ENCODE measurements at places on chromosomes 5 and 9.

DNA sequence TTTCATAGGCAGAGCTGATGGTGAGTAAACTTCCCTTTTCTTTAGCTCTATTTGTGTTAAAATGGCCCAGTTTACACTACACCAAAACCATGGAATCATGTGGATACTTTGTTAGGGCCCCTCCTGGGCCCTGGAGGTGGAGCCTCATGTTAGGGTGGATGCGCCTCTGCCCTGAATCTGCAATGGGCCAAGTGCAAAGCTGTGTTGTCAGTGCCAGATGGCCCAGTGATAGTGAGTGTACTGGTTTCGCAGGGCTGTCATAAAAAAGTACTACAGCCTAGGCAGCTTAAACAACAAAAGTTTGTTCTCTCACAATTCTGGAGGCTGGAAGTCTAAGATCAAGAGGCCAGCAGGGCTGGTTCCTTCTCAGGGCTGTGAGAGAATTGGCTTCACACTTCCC lies 64.8 kb downstream of the HSPA4 start:
- DNase-seq, result no peak

- no peak for DNase-seq
These were observed 55.9 kb upstream of the IL12B start for GRCh38 chr5:159386028-159386711.

DNA sequence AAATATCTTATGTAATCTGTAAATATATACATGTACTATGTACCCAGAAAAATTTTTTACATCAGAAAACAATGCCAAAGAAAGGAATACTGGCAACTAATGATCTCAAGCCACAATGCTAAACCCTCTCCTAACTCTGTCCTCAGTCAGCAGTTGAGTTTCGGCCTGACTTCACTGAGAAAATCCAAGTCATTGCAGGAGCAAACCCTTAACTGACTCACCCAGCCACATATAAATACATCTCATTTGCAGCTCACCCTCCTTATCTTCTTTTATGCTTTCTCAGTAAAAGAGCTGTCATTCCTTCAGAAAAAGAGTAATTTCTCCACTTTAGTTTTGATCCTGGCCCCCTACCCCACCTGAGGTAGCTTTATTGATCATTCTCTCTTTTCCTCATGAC lies 46.1 kb upstream of the TMED7 start:
- DNase-seq, result no peak

- DNase-seq, result no peak
These were observed 47.6 kb downstream of the ADAMTS2 start for GRCh38 chr5:179297486-179298180.

GRCh38 chr5:120152931-120153330 lies 311.2 kb upstream of the PRR16 start:
- no peak for DNase-seq

DNA sequence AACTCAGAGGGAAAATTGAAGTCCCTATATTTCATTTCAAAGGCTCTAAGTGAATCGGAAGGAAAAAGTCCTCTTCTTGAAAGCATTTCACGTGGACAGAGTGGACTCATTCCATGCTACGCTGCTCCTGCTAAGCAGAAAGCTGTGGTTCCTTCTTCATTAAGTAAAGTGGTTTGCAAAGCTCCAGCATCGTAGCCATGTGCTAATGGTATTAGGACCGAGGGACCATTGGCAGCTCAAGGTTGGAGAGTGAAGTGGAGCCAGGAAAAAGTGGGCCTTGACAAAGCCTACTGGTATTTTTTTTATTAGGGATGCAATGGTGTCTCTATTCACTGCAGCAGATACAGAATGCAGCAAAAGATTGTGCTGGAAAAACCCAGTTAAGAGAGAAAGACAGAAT lies 16.4 kb upstream of the SEMA4D start:
- no peak for DNase-seq

DNA sequence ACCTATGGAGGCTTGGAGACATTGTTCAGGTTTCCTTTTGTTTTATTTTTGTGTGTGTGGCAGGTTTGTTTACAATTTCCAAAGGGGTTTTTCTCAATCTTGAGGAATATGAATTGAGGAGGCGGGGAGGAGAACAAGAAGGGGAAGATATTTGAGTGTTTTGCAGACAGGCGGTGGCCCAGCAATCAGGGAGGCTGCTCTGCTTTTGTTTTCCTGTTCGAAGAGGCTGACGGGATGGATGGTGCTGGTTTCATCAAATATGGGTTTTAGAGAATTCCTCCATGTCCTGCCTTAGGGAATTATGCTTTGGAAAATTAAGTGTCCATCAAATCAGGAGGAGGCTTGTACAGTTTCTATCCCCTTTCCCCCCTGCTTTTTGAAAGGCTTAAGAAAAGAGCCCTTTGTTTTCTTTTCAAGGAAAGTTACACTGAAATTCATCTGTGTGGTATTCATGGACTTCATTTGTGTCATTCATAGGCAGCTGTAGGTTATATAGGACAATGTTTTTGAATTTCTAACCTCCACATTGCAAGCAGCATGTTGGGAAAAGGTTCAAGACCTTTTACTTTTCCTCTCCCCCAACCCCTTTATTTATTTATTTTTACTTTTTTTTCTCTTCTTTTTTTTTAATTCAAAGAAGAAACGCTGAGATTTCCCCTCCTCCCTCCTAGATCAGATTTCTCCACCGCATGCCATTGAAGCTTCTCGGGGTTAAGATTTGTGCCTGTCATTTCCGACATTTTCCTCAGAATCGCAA lies 107.4 kb downstream of the ZNF462 start:
- DNase-seq, result no peak

- no peak for DNase-seq
These were observed 96.4 kb downstream of the EBF1 start for GRCh38 chr5:159003045-159004030.

GRCh38 chr5:178425621-178426068 lies 164.5 kb downstream of the COL23A1 start:
- DNase-seq, result no peak

DNA sequence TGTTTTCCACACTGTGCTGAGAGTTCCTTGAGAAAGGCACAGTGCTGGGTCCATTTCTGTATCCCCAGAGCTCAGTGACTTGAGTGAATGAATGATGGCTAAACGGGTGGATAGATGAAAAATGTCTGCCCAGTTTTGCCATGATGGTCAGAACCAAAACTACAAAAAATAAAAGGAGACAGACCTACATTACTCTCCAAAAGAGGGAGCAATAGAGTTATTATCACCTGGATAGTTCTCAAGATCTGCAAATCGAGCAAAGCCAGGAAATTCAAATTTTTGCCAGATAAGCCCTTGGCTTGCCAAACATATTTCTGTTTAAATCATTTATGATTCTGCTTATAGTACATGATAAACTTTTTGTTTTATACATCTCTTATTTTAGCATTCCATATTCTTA lies 214.2 kb upstream of the ZNF462 start:
- no peak for DNase-seq

DNA sequence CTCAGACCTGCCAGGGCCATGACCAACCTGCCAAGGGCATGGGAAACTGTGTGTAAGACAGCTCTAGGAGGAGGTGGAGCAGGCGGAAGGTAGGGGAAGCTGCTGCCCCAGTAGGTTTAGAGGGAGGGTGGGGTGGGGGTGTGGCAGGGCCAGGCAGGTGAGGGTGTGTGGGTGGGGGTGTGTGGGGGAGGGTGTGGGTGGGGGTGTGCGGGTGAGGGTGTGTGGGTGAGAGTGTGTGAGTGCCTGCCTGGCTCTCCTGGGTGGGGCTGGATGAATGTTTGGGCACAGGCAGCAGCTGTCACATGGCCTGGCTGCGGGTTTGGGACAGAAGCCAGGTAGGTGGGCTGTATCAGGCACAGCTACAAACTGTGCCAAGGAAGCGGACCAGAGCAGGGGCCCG lies 8.8 kb upstream of the N4BP3 start:
- no peak for DNase-seq

- DNase-seq, result no peak
These were observed 18.5 kb upstream of the TOR2A start for GRCh38 chr9:127753622-127754021.

DNA sequence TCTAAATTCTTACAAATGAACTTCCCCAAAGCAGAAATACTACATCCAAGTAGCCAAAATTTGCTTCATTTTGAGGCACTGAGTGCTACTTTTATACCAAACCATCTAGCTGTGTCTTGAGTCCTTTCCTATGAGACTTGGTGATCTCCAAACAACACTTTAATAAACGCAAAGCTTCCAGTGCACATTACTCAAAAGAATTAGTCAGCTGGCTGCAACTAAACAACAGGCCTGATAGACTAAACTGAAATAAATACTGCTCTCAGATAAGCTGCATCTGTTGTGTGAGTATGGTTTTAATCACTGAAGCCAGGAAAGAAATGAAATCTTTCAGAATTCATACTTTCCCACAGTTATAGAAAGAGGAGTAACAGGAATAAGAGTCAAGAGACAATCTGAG lies 80.3 kb downstream of the VCAN start:
- no peak for DNase-seq

GRCh38 chr9:2087500-2088313 lies 72.6 kb downstream of the SMARCA2 start:
- DNase-seq, result no peak

DNA sequence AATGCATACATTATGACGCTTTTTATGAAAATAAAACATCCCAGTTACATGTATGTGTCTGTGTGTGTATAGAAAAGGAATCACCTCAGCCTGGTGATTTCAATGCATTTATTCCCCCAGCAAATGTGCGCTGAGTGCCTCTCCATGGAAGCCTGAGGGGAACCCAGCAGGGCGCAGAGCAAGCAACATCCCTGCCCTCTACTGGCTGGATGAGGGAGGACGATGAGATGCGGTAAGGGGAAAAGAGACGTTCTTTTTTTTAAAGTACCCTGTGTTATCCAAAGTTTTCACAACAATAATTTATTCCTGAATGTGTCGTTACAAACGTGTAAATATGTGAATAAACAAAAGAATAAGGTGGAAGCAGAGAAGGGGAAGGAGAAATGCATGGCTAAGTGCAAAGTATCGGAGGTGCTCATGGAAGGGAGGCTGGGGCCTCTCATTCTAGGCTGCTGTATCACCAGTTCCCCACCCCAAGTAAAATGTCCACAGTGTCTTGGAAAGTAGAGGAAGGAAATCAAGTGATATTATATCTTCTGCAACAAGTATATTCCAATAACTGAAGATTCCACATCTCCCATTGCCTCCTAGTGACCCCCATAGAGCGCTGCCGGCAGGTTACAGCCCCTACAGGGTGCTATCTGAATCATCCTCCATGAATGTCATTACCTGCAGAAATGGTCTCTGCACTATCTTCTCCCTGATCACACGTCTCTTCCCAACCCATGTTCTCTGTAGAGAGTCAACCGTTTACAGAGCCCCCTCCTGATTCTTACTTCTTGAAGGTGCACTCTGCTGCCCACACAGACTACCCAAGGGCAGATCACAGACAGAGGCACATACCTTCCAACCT lies 13.0 kb upstream of the ABLIM3 start:
- DNase-seq, result no peak

GRCh38 chr9:15909297-15909696 lies 356.5 kb downstream of the CCDC171 start:
- DNase-seq, result no peak

DNA sequence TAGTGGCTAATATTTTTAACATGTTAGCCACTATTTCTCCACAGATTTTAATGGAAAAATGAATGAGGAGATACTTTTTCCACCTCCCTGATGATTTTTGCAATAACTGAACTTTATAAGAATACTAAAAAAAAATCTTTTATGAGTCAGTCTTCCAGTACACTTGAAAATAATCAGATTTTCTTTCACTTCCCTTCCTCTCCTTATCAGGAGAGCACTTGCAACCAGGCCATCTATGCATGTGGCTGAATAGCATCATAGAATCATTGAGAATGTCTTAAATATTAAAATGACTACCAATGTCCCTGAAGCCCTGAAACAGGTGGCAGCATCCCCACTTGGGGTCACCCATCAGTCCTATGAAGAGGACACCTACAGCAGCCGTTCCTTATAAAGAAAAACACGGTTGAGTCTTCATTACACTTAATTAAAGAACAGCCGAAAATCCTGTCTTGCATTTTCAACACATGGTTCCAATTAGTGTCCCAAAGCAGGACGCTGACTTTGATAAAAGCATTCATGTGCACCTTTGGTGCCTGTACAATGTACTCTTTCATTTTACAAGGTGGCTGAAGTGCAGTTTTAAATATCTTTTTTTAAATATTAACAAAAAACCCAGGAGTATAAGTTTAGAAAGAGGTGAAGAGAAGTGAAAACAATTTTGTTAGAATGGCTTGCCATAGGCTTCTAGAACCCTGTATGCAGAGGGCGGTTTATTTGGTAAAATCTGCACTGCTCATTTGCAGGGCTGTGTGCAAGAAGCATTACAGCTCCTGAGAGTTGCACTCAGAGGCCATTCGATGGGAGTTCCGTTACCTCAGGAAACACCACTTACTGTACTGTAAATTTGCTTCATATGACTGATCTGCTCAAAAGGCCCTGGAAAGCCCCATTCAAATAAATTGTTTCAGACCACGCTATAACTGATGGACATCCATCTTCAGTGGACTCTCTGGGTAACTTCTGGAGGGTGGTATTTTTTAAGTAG lies 106.9 kb upstream of the VCAN start:
- DNase-seq, result no peak

DNA sequence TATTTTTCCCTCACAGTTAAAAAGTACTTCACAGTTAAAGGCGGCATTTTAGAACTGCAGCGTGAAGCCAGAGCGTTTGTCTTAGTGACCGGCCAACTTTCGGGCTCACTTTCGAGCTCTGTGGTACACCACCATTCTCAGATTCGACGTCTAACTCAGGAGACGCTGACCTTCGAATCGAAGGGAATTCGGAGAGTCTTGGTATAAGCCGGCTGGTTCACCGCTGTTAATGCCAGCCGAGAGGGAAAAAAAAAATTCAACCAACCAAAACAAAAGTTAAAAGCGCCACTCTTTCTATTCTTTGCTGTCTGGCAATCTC lies 544 bp upstream of the SNX24 start:
- DNase-seq, result no peak

- DNase-seq, result no peak
These were observed 419.9 kb downstream of the CCDC171 start for GRCh38 chr9:15972760-15973159.

DNA sequence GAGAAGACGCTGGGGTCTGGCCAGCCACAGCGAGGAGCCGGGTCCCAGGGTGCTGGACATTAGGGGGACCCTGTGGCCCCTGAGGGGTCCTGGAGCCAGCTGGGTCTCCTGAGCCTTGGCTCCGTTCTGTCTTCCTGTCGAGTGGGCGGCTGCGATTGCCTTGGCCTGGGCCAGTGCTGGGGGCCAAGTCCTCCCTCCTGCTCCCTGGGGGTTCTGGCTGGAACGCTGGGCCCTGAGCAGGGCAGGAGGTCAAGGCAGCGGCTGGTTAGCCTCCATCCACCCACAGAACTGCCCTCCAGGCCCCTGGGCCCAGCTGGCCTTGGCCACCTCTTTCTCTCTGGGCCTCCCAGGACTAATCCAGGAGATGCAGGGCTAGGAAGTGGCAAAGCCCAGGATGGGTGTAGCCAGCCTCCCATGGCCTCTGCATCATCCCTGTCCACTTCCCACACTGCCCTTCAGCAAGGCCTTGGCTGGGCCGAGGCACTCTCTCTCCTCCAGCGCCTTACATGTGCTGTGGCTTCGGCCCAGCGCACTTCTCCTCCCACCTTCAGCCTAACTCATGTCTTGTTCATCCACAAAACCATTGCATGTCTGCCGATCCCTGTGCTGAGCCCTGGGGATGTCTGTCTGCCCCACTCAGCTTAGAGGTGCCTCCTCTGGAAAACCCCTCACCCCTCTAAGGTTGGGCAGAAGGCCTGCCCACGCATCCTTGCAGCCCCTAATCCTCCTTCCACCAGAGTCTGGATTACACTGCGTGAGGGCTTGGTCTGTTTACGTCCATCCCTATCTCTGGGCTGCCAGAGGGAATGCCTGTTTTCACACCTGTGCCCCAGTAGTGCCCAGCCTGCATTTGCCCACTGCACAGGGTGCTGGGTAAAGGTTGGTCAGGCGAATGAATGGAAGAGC lies 5.0 kb downstream of the LAMC3 start:
- DNase-seq, result no peak
